ENCODE measurements at places on chromosomes 6 and 20.

GRCh38 chr6:150078788-150079187, 9.9 kb upstream of the ULBP3 start:
- H3K27ac ChIP-seq, result no peak overlapping the region
- H3K4me3 ChIP-seq, result no peak overlapping the region
- DNase-seq, result no peak
- no peaks in the 10 kb centered on the region for H3K36me3 ChIP-seq
- H3K4me1 ChIP-seq, result no peaks in the 10 kb centered on the region

GRCh38 chr6:1027795-1028569, 283.9 kb upstream of the FOXQ1 start:
- DNase-seq, result no peak
- H3K4me1 ChIP-seq, result no peaks in the 10 kb centered on the region
- H3K4me3 ChIP-seq, result no peak overlapping the region
- H3K27ac ChIP-seq, result no peak overlapping the region
- H3K36me3 ChIP-seq, result no peaks in the 10 kb centered on the region

GRCh38 chr6:99276747-99277146, 72.7 kb downstream of the FAXC start:
- no peaks in the 10 kb centered on the region for H3K36me3 ChIP-seq
- DNase-seq, result no peak
- no peaks in the 10 kb centered on the region for H3K4me1 ChIP-seq
- H3K4me3 ChIP-seq, result no peak overlapping the region
- no peaks in the 10 kb centered on the region for H3K27me3 ChIP-seq

DNA sequence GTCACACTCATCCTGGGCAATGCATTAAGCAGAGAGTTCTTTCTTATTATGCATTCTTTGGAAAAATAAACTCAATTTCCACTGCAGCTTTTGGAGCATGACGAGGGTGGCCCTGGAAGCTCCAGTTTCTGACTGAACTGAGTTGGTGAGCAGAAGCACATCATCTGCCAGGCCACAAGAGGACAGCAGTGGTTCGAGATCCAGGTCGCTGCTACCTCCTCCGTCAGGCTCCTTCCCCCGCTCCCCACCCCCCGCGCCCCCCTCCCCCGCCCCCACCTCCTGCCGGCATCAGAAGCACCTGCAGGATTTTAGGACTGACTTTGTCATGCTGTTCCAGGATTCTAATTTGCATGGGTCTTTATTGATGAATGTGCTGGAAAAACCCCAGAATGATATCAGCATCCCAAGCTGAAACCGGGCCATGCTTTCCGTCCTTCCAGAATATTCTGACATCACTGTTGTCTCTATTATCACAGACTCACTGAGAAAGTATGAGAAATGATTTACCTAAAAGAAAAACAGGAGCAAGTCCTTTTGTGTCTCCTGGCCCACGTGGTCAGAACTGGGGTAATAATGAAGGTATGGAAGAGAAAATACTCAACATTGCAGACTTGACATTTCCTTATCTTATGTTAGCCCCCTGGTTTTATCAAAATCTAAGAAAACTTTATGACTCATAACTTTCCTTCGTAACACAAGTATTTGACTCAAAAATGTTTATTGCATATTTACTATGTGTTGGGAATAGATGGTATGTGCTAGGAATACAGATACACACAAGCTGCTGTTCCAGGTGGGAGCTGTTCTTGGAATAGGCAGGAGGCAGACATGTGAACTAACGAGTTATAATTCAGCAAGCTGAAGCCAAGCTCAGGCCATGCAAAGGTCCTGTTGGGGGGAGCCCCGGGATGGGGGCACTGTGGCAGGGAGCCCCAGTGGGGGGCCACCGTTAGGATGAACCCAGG, 220.2 kb upstream of the EXOC2 start:
- no peaks in the 10 kb centered on the region for H3K4me1 ChIP-seq
- no peaks in the 10 kb centered on the region for H3K27me3 ChIP-seq

DNA sequence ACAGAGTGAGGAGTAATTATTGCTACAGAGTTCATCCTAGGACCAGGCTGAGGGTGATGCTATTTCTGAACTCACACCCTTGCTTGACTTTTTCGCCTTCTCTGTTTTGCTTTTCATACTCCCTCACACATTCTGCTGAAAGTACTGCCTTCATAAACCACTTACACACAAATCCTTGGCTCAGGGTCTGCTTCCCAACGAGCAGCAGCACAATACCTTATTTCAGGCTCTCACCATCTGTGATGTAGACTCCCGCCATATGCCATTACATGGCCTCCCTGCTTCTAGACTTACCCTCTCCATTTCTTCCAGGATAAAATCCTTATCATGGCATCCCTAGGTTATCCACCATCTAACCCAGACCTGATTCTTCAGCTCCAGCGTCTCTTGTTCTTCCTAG, 321.3 kb upstream of the SPTLC3 start:
- H3K4me1 ChIP-seq, result no peaks in the 10 kb centered on the region
- no peak overlapping the region for H3K27ac ChIP-seq
- no peaks in the 10 kb centered on the region for H3K36me3 ChIP-seq
- no peaks in the 10 kb centered on the region for H3K27me3 ChIP-seq

DNA sequence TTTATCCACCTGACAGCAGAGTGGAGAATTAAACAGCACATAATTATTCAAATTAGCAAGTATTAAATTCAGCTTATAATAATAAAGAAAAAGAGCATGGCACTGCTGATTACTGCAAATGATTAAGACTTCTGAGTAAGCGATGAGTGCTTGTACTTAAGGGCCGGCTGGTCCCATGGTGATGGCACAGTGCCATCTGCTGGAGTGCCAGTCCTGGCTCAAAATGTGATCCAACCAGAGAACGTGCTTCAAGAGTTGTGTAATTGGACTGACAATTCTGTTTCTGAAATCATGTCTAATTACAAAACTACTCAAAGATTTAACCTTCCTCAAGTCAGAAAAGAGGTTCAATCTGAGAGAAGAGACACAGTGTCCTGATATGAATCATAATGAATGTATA, 181.6 kb upstream of the RGS17 start:
- no peaks in the 10 kb centered on the region for H3K4me1 ChIP-seq
- no peaks in the 10 kb centered on the region for H3K27me3 ChIP-seq
- no peaks in the 10 kb centered on the region for H3K36me3 ChIP-seq
- no peak overlapping the region for H3K4me3 ChIP-seq

- no peaks in the 10 kb centered on the region for H3K4me1 ChIP-seq
- H3K27ac ChIP-seq, result no peak overlapping the region
- no peaks in the 10 kb centered on the region for H3K36me3 ChIP-seq
- no peaks in the 10 kb centered on the region for H3K27me3 ChIP-seq
- no peak overlapping the region for H3K4me3 ChIP-seq
- DNase-seq, result no peak
Measured at GRCh38 chr6:145031001-145031400, 704.3 kb downstream of the EPM2A start.

- H3K27ac ChIP-seq, result no peak overlapping the region
- no peaks in the 10 kb centered on the region for H3K36me3 ChIP-seq
- no peak overlapping the region for H3K4me3 ChIP-seq
- H3K4me1 ChIP-seq, result no peaks in the 10 kb centered on the region
- H3K27me3 ChIP-seq, result no peaks in the 10 kb centered on the region
Measured at GRCh38 chr6:163132050-163132750, 282.3 kb upstream of the QKI start.

- no peak overlapping the region for H3K27ac ChIP-seq
- H3K36me3 ChIP-seq, result no peaks in the 10 kb centered on the region
- peaks cover 40% of the 10 kb centered on the region for H3K4me1 ChIP-seq
- no peak for DNase-seq
- no peaks in the 10 kb centered on the region for H3K27me3 ChIP-seq
Measured at GRCh38 chr6:136922685-136923006, 545 bp downstream of the SLC35D3 start.

DNA sequence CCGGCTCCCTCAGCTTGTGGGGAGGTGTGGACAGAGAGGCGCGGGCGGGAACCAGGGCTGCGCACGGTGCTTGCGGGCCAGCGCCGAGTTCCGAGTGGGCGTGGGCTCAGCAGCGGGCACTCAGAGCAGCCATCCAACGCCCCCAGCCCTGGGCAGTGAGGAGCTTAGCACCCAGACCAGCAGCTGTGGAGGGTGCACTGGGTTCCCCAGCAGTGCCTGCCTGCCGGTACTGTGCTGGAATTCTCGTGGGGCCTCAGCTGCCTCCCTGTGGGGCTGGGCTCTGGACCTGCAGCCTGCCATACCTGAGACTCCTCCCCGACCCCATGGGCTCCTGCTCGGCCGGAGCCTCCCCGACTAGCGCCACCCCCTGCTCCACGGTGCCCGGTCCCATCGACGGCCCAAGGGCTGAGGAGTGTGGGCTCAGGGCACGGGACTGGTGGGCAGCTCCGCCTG, 92.7 kb downstream of the MANEA start:
- DNase-seq, result no peak
- no peaks in the 10 kb centered on the region for H3K27me3 ChIP-seq
- H3K27ac ChIP-seq, result no peak overlapping the region
- no peak overlapping the region for H3K4me3 ChIP-seq
- no peaks in the 10 kb centered on the region for H3K4me1 ChIP-seq
